Activated T-helper 17 cell treated with anti-CD3 and anti-CD28 coated beads, Interleukin-2, amount 50 U/mL, for 72 hours (primary cell): ENCODE measurements at places on chromosomes 4 and X. TPM values are rescaled to one million over a fixed set of nuclear protein-coding genes. Genes with fewer than 3 reads are reported as not detected.

Gene SFRP2
- total RNA-seq = not detected

Gene DUSP21
- not detected for total RNA-seq

Gene PHOX2B
- total RNA-seq = not detected

Gene EGF
- not detected for total RNA-seq

Gene CXXC4
- not detected for total RNA-seq

Gene MAOA
- 4.5 TPM for total RNA-seq

Gene SH3TC1
- total RNA-seq = 37.4 TPM

Gene L1CAM
- total RNA-seq = 2.4 TPM

Gene DDIT4L
- total RNA-seq = 1.8 TPM

Gene LARP7
- total RNA-seq = 45.2 TPM

Gene SPANXB1
- total RNA-seq = not detected

Gene XAGE2
- total RNA-seq = not detected

Gene SSX4
- total RNA-seq = not detected

Gene PPARGC1A
- not detected for total RNA-seq

Gene MAGEA11
- total RNA-seq = not detected

Gene SERTM2
- total RNA-seq = not detected

Gene CXorf49
- not detected for total RNA-seq

Gene CCDC110
- total RNA-seq = 0.09 TPM

Gene DEFB131A
- total RNA-seq = not detected

Gene CDX4
- not detected for total RNA-seq

Gene SYAP1
- 17.3 TPM for total RNA-seq

Gene PNPLA4
- total RNA-seq = 6.4 TPM

Gene ATOH1
- total RNA-seq = not detected
